ENCODE measurements at places on chromosomes 11 and 22. TPM values are rescaled to one million over a fixed set of nuclear protein-coding genes. Genes with fewer than 3 reads are reported as not detected.

ABTB2 gene
- total RNA-seq: 9.9 TPM

GRCh38 chr11:111446404-111447111 is 65.6 kb downstream of the BTG4 start:
- DNase-seq: peak; percentile 94

DNA sequence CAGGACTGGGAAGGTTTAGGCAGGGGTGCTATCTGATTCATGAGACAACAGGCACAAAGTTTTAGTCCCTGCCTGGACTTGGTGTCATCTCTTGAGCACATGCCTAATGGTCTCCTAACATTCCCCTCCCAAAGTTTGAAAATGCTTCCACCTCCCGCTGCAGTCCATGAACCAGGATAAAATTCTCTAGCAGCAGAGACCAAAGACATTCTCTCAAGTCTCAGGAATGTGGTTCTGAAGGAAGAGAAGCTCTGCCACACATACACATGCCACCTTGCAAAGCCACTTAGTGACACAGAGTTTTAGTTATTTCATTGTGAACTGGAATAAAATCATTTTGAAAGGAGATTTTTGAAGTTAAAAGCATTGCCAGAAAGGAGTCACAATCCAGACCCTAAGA is 15.5 kb downstream of the OR51B6 start:
- peak; percentile 65 for DNase-seq

PANX2 gene
- total RNA-seq: not detected

DNA sequence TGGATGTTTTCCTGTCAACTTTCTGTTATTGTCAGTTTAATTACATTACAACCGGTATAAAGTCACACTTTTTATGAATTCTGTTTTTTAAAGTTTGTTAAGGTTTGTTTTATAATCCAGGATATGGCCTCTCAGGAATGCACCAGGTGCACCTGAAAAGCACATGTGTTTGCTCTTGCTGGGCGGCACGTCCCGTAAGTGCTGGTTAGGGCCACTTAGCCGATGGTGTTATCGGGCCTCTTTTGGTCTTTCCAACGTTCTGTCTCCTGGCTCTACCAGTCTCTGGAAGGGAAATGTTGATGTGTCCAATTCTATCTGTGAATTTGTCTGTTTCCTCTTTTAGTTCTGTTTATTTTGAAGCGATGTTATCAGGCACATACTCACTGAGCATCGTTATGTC is 695.7 kb downstream of the BRD1 start:
- no peak for DNase-seq

- DNase-seq: no peak
Observed at GRCh38 chr11:45321031-45321595, 35.0 kb upstream of the SYT13 start.

CCDC89 gene
- 4.4 TPM for total RNA-seq

DNA sequence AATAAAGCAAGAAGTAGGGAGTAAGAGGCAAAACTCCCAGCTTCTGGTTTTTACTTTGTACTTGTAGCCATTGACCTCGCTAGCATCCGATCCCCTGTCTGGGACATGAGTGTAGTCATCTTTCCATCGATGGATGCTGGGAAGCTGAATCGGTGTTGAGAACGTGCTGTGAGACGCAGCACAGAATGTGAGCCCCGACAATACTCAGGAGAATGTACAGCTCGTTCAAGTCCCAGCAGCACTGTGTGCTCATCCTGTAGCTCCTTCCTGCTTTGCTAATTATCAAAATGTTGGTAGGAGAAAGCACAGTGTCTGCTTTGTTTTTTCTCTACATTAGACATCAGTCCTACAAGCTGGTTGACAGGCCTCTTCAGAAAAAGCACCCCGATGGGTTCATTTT is 56.6 kb downstream of the JAM3 start:
- no peak for DNase-seq

TRIM66 gene
- 1.4 TPM for total RNA-seq

OR51B4 gene
- not detected for total RNA-seq

DNA sequence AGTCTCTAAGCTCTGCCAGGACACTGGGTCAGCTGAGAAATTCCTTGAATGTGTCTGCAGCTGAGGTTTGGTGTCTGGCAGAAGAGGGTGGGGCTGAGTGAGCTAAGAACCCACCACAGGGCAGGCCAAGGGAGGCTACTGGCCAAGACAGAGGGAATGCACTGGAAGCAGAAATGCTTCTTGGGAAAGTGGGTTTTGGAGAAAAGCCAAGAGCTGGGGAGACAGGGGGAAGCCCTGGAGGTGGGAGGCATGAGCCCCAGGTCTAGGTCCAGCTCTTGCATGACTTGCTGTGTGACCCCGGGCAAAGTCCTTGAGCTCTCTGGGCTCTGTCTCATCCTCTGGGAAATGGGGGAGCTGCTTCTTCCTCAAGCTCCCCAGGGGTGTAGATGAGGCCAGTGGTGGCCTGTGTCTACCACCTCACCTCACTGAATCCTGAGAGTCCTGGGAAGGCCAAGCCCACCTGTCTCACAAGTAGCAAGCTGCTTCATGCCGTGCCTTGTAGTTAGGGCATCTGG is 2.3 kb downstream of the MMP11 start:
- DNase-seq: peak; percentile 63

RBMXL2 gene
- not detected for total RNA-seq

KRTAP5-10 gene
- total RNA-seq: not detected

OR6M1 gene
- total RNA-seq: not detected

- DNase-seq: no peak
Observed at GRCh38 chr11:674406-674805, 20.6 kb downstream of the DEAF1 start.

DDI1 gene
- total RNA-seq: not detected

- no peak for DNase-seq
Observed at GRCh38 chr11:15843309-15843872, 513.0 kb downstream of the SOX6 start.

MMP12 gene
- total RNA-seq: 0.76 TPM

UNC93B1 gene
- total RNA-seq: 37.7 TPM

DNA sequence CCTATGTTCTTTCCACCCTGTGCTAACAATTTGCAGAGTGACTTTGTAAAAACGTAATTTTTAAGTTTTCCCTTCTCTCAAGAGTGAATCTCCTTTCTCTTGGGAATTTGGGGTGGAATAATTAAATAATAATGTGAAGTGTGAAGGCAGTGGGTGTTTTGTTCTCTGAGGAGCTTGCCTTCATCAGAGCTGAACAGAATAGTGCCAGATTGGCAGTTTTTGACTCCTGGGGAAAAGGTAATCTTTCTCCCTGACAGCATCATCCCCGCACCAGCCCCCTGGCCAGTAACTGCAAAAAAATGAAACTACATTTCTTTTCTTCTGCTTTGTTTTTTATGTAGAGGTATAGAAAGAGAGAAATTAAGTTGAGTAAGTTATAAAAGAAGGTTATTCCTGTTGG is 59.9 kb downstream of the MUC15 start:
- no peak for DNase-seq

YPEL1 gene
- total RNA-seq: 0.22 TPM

GRCh38 chr11:6194065-6194581 is 4.9 kb upstream of the OR52W1 start:
- DNase-seq: no peak

DNA sequence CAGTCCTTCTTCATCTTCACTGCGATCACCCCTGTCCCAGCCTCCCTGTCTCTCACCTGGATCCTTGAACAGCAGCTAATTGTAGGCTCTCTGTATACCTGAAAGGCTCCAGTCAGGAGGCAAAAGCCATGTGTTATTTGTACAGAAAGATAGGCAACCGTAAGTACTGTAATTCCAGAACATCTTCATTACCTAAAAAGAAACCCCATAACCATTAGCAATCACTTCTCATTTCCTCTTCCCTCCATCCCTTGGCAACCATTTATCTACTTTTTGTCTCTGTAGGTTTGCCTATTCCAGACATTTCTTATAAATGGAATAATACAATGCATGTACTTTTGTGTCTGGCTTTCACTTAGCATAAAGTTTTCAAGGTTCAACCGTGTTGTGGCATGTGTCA is 17.8 kb downstream of the NAGA start:
- DNase-seq: no peak

GRCh38 chr11:15941206-15941770 is 415.1 kb downstream of the SOX6 start:
- peak; percentile 46 for DNase-seq

GRCh38 chr22:32917577-32918354 is 116.3 kb downstream of the TIMP3 start:
- no peak for DNase-seq

DNA sequence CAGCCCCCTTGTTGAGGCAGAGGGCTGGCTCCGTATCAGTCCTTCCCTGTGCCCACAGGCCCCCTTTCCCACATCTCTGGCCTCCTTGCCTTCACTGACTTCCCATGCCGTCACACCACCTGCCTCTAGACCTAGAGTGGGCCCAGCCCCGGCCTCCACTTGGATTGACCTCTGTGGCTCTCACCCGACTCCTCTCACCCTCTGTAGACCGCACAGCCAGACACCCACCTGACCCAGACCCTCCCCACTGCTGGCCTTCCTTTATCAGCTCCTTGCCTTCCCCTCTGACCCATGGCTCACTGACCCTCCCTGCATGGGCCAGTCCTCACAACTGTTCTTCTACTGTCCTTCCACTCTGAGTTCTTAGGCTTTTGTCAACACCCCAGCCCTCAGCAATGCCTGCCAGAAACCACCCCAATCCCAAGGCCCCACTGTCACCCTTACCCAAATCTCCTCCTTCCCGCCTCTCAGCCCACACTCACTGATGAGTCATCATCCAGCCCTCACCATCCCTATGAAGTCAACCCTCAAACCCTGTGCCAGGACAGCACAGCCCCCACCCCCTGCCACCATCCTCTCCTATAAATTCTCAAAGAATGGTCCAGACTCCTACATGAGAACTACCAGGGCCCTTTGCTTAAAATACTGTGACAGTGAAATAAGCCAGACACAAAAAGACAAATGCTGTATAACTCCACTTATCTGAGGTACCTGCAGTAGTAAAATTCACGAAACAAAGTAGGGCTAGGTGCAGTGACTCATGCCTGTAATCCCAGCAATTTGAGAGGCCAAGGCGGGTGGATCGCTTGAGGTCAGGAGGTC is 53.4 kb downstream of the SCGB1A1 start:
- peak; percentile 63 for DNase-seq

DNA sequence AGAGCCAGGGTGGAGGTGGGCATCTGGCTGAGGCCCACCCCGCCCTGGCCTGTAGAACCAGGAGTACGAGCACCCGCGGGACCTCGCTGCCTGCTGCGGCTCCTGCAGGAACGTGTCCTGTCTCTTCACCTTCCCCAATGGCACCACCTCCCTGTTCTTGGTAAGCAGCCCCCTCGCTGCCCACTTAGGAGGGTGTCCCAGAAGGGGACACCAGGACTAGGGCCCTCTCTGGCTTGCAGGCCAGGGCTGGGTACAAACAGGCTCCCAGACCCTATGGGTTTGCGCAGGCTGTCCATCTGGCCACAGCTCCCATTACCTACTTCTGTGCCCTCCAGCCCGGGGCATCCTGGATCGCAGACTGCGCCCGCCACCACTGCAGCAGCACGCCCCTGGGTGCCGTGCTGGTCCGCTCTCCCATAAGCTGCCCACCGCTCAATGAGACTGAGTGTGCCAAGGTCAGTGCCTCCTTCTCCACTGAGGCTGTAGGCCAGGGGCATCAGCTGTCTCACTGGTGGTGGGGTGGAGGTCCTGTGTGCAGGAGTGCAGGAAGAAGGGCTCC is 77.5 kb upstream of the MYOD1 start:
- DNase-seq: no peak

DNA sequence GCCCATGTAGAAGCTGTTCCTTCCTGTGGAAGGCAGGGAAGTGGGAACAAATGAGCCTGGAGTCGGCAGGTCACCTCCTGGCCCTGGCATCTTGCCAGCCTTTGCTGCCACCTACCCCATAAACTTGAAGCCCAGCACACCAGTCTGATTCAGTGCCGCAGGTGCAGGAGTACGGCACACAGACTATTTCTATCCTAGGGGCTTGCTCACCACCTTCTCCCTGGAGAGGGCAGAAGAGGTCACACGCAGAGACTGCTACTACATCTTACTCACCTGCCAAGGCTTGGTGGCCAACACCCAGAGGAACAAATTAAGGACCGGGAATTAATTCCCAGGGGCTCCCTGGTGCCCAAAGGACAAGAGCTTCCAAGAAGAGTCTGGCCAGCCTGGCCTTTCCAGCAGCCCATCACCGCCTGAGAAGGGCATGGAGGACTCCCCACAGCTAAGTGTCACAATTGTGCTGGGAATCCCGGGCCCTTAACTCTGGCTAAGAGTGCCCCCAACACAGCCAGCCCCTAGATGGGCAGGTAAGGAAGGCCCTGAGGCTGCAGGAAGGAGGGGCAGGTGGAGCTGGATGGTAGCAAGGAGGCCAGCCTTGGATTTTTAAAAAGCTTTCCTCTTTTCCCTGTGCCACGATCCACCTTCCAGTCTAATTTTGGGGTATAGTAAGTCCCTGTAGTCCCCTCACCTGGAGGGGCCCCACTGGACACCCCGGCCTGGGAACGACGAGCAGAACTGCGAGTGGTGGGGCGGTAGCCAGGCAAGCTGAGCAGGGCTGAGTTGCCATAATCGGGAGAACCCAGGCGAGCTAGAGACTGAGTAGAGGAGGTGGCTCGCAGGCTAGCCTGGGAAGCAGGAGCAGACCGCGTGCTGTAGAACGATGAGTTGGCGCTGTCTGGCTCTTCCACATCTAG is 6.9 kb downstream of the IL18BP start:
- no peak for DNase-seq

Measured in GM23248 (cell line).